Dermis blood vessel endothelial cell (primary cell): ENCODE measurements at places on chromosomes 4 and X.

DNA sequence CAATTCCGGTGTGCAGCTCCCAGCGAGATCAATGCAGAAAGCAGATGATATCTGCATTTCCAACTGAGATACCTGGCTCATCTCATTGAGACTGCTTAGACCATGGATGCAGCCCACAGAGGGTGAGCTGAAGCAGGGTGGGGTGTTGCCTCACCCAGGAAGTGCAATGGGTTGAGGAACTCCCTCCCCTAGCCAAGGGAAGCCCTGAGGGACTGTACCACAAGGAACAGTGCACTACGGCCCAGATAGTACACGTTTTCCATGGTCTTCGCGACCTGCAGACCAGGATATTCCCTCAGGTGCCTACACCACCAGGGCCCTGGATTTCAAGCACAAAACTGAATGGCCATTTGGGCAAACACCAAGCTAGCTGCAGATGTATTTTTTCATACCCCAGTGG is 150.0 kb downstream of the TET2 start:
- DNase-seq: no peak

DNA sequence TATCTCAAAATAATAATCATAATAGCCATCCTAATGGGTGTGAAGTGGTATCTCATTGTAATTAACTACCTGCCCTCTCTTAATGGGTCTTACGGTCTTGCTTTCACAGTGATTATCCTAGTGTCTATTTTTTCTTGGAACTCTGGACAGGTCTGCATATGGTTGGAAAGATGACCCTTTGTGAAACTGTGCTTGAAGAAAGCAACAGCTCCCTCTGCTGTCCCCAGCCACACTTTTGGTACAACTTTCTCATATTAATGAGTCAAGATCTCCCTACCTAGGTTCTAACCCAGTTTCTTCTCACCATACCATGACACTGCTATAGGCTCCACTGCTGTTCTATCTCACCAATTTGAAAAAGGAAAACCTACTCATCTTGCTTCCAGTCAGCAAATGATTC is 2.4 kb downstream of the TFDP3 start:
- no peak for DNase-seq

DNA sequence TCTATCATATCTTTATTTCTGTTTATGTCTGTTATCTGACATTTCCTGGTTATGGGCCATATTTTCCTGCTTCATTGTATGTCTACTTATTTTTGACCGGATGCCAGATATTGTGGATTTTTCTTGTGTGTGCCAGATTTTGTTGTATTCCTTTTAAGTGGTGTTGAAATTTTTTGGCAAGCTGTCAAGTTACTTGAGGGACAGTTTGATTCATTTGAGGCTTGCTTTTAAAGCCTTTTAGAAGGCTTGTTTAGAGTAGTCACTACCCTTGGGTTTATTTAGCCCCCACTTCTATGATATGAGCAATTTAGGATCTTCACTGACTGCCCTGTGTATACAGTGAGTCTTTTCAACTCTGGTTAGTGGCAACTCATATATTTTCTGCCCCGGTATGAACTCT is 29.2 kb upstream of the NPY2R start:
- DNase-seq: peak; percentile 6

DNA sequence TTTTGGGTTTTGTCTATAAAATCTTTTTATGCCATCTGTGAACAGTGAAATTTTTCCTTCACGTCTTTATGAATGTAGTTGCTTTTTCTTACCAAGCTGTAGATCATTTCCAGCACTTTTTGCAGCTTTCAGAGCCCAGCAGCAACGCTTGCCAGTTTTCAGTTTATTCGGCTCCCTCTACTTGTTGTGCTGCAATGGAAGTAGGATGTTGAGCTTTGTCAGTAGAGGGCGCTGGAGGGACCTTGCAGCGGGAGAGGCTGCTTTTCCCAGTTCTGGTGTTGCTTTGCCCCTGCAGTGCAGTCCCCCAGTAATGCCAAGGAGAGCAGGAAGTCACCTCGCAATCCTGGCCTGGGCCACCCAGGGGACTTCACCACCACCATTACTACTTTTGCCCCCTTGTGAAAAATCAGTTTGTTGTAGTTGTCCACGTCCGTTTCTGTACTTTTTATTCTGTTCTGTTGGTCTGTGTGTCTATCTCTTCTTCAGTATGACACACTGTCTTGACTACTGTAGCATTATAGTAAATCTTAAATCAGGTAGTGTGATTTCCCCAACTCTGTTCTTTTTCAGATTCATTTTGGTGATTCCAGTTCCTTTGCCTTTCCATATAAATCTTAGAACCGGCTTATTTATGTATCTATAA is 21.8 kb downstream of the CMC4 start:
- peak; percentile 74 for DNase-seq

DNA sequence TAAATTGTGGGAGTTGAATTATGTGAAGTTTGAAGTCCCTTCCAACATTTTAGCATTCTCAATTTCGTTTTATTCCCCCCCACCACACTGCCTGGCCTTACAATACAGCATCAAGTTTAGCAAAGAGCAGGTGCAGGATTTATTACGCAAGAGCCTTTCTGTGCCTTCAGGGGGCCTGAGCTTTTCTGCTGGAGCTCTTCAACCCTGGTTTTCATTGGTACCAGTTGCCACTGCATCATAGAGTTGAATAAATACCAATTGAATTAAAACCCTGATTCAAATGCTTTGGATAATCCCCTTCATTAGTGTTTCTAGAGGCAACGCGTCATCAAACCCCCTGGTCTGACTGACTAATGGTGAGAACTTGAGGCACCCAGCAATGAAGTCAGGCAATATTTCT is 43.6 kb upstream of the KIT start:
- DNase-seq: no peak

DNA sequence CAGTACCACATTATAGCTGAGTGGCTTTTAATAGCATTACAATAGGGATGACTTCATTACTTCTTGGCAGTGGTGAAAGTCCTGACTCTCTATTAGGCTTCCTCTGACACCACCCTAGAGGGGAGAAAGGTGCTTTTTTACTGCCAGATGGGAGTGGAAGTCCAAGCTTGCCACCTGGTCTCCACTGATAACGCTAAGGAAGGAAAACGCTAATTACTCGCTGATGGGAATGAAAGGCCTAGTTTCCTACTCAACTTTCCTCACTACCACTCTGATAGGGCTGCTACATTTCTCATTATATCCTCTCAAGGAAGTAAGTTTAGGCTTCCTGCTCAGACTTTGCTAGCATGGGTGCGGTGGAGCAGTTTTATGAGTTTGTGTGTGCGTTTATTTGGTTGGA is 62.3 kb upstream of the PAGE3 start:
- DNase-seq: peak; percentile 70

GRCh38 chr4:21763855-21764254 is 184.7 kb downstream of the KCNIP4 start:
- DNase-seq: no peak

DNA sequence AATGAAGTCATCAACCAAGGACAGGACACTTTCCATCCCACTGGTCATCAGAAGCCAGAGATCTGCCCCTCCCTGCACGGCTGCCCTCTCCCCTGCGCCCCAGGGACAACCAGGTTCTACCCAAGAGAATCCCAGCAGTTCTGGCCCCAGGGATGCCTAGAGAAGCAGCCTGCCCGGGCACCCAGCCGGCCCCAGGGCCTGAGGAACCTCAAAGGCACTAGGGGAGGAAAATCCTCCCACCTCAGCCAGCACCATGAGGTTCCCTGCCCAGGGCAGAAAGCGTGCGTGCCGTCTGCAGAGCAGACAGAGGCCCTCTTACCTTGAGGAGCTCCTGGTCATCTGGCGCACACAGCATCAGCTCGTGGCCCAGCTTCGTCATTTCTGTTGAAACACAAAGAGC is 8.1 kb downstream of the HAUS7 start:
- no peak for DNase-seq

DNA sequence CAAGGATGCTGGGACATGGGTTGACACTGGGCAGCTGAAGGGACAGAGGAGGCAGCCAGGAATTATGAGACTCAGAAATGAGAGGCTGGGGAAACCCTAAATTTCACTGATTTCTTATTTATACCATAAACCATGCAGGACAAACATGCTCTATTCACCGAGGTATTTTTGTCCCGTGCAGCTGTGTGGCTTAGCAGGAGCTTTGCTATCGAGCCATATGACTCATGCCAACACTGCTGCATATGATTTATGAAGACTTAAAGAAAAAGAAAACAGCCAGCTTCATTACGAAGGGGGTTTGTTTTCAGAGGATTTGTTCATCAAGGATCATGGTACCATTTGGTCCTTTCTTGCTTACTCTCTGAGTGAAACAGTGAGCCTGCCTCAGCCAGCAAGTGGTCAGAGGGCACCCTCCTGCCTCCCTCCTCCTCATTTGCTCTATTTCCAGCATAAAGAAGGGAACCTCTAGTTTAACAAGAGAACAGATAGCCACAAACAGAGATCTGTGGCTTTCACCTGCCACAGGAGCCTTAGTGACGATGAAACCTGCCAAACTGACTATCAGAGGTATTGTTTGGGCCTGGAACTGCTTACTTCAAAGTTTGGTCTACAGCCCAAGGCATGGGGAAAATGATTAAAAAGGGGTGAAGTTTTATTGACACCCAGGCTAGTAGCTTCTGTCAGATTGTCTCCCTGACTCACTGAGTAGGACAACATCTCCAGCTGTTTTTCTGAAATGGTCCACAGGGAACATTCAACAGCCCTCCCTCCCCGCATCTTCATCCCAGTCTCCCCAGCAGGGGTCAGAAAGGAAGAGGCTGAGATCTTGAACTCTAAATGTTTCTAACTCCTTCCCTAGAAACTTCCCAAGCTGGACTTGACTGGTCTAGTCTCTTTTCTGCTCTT is 80.1 kb upstream of the MAML3 start:
- peak; percentile 63 for DNase-seq

GRCh38 chrX:1202251-1202650 is 10.2 kb downstream of the CRLF2 start:
- no peak for DNase-seq

DNA sequence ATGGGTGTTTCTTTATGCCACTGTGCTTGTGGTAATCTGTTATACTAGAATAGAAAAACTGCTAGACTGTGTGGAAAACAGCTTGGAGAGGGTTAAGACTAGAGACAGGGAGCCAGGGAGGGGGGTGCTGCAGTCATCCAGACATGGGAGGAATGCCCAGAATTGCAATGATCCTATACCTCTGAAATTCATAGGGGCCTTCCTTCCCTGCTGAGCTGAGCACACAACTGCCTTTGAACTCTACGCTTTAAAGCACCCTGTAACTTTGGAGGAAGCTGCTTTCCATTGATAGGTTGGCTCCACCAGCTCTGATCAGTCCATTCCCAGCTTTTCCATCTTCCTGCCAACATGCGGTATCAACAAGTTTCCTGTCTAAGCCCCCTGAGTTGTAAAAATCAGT is 155.9 kb upstream of the RASGEF1B start:
- no peak for DNase-seq

DNA sequence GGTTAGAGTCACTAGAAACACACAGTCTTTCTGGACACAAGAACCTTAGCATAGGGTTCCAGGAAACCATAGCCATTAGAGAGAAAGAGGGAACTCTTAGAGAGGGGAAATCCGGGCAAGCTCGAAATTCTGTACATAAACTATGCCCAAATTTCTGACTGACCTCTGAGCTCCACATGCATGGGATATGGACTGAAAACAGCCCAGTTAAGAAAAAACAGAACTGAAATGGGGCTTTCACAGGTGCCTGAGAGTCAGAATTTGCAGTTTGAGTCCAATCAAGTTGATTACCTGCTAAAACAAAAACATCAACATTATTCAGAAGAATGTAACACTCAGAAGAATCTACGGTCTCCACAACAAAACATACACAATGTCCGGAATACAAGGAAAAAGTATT is 13.1 kb downstream of the DCHS2 start:
- no peak for DNase-seq

GRCh38 chr4:122896270-122896669 is 26.1 kb downstream of the NUDT6 start:
- DNase-seq: no peak

DNA sequence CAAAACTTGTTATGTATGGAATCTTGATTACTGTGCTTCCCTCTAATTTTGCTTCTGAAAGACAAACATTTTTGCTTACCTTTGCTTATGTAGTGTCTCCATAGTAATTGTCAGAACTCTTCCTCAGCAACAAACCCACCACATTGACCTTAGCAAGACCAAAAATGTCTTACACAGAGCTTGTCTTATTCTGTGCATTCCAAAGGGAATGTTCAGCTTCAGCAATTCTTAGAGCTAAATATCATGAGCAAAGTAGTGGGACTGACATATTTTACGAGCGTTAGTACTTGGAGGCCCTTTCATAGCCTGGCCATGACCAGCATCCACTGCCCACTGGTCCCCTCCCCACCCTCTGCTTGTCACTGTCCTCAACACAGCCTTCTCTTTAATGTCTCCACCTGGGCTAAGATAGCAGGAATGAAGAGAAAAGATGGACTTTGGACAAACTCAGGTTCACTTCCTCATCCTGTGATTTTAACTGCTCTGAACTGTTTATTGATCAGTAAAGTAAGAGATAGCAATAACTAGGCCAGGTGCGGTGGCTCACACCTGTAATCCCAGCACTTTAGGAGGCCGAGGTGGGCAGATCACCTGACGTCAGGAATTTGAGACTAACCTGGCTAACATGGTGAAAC is 15.5 kb upstream of the SH3D19 start:
- DNase-seq: no peak

DNA sequence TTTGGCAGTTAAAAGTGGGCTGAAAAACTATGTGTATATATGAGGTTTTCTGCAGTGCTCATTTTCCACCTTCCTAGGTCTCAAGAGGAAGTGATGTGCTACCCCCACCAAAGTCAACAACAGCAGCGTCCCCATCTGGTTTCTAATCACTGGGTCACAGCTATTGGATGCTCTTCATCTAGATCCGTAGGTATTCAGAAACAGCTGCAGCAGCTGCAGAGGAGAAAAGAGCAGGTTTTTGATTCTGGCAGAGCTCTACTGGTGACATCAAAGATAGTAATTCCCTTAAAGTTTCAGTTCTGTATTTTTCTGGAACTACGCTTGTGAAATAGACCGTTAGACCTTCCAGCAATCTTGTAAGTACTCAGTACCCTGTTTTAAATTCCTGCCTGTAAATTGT is 5.8 kb upstream of the GUCY2F start:
- DNase-seq: no peak

DNA sequence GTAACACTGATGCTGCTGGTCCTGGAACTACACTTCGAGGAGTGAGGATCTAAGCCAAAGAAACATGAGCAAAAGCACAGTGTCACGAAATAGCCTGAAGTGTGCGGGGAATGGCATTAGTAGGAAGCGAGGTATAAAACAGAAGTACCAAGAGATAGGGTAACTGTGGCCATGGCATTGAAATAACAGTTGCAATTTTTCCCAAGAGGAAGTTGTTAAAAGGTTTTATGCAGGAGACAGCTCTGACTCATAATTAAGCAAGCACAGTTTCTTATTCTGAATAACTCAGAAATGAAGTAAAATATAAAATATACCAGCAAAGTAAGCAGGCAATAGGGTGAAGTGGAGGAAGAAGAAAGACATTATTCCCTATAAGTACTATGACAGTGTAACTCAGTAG is 90.3 kb upstream of the TMEM150C start:
- peak; percentile 51 for DNase-seq

GRCh38 chr4:186104114-186104889 is at the start of gene FAM149A:
Gene FAM149A (plus strand): TSS chr4:186104704.
- DNase-seq: no peak

- no peak for DNase-seq
Observed at GRCh38 chr4:32251926-32252325, 1531.8 kb downstream of the PCDH7 start.

GRCh38 chrX:40755291-40756249 is 20.2 kb upstream of the MED14 start:
- DNase-seq: no peak

GRCh38 chr4:16413814-16414555 is 187.7 kb upstream of the TAPT1 start:
- DNase-seq: no peak

GRCh38 chrX:104108955-104109354 is 3.4 kb upstream of the ZCCHC18 start:
- DNase-seq: no peak

GRCh38 chr4:7435471-7436061 is 836 bp upstream of the PSAPL1 start:
- DNase-seq: no peak
